ENCODE measurements at places on chromosomes 13 and 19.

- no peak for DNase-seq
- H3K27me3 ChIP-seq = no peaks in the 10 kb centered on the region
- peaks cover 10% of the 10 kb centered on the region for H3K4me1 ChIP-seq
- H3K27ac ChIP-seq = no peak overlapping the region
- H3K4me3 ChIP-seq = no peak overlapping the region
Measured at GRCh38 chr19:51146751-51147150, 4.7 kb downstream of the SIGLEC7 start.

- no peaks in the 10 kb centered on the region for H3K36me3 ChIP-seq
- peak overlapping the region; percentile 71 for H3K27ac ChIP-seq
- no peak overlapping the region for H3K4me3 ChIP-seq
Measured at GRCh38 chr13:106752584-106753170, 184.7 kb upstream of the ARGLU1 start.

DNA sequence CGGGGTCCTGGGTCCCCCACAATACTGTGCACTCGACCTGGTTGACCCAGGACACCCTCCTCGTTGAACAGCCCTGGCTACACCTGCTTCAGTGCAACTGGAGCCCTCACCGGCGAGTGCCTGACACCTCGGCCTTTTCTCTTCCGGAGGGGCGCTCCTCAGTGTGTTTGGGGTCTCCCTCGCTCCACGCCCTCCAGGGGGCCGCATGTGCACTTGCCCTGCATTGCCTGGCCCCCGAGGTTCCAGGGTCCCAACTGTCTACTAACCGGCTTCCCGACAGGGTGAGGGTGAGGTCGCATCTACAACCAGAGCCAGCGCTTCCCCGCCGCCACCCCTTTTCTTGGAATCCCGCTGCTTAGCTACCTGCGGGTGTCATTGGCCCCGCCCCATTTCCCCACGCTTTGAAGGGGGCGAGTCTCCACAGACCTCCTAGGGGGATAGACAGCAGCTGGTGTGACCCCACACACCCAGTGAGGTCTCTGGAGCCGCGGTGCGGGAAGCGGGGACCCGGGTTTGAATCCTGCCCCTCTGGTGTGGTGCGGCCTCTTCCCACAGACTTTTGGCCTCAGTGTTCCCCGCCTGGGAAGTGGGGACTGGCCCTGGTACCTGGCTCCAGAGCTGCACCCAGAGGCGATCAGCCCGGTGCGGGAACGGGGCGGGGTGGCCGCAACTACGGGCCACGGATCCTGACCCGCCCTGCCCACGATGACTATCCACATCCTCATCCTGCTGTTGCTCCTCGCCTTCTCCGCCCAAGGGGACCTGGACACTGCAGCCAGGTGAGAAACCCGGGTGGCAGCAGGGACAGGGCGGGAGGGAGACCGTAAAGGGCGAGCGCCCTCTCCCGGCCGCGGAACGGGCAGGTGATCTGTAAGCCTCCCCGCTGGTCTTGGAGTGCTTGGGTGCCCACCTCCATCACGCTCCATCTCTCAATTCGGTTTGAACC lies at the start of gene ADM5:
TSS of gene ADM5 (plus strand) at position 462 of the 946 bp plus-strand sequence. CDS start at position 706, 244 bp downstream.
- peaks cover 31% of the 10 kb centered on the region for H3K36me3 ChIP-seq
- H3K4me1 ChIP-seq = peaks cover 38% of the 10 kb centered on the region
- peak within 1 kb of the TSS; percentile 62 for H3K4me3 ChIP-seq
- peak within 1 kb of the TSS; percentile 81 for H3K27ac ChIP-seq
- peaks cover 14% of the 10 kb centered on the region for H3K27me3 ChIP-seq

GRCh38 chr19:18520848-18521691 lies 800 bp downstream of the ELL start:
- peak; percentile 54 for DNase-seq
- H3K36me3 ChIP-seq = no peaks in the 10 kb centered on the region
- no peaks in the 10 kb centered on the region for H3K27me3 ChIP-seq

DNA sequence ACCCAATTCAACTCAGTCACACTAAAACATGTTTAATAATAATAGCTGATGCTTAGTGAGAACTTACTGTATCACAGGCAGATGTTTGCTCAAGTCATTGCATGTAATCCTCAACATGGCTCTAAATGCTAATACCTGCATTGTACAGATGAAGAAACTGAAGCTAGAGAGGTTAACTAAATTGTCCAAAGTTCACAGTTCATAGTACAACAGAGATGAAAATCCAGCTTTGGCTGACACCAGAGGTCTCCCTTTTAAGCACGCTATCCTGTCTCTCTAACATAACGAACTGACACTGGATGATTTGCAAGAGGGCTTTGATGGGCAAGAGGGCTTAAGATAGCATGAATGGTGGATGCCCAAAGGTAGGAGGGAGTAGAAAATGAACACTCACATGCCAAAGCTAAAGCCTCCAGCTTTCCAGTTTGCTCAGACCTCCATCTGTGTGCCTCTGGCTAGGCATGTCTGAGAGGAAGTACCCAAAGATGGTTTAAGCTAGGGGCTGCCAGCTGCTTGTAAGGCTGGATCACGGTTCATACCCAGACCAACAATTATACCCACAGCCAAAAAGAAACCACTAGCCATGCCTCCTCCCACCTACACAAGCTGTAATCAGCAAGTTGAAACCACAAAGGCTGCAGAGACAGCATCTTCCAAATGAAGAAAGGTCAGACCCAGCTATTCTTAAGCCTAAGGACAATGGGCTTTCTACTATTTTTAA lies 196.9 kb upstream of the UBL3 start:
- H3K36me3 ChIP-seq = no peaks in the 10 kb centered on the region
- no peak overlapping the region for H3K27ac ChIP-seq
- no peak for DNase-seq
- H3K4me3 ChIP-seq = no peak overlapping the region
- peaks cover 15% of the 10 kb centered on the region for H3K27me3 ChIP-seq

DNA sequence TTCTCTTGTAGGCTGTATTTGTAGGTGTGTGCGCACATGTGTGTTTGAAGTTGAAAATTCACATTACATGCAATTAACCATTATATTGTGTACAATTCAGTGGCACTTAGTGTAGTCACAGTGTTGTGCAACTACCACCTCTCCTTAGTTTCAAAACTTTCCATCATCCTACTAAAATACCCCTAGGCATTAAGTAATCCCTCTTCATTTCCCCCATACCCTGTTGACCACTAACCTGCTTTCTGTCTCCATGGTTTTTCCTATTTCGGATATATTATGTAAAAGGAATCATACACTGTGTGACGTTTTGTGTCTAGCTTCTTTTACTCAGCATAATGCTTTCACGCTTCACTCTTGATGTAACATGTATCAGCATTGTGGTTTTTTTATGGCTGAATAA lies 16.1 kb downstream of the LSM14A start:
- H3K4me3 ChIP-seq = no peak overlapping the region
- H3K27ac ChIP-seq = no peak overlapping the region
- DNase-seq = no peak
- no peaks in the 10 kb centered on the region for H3K27me3 ChIP-seq
- no peaks in the 10 kb centered on the region for H3K36me3 ChIP-seq
- H3K4me1 ChIP-seq = peaks cover 79% of the 10 kb centered on the region

DNA sequence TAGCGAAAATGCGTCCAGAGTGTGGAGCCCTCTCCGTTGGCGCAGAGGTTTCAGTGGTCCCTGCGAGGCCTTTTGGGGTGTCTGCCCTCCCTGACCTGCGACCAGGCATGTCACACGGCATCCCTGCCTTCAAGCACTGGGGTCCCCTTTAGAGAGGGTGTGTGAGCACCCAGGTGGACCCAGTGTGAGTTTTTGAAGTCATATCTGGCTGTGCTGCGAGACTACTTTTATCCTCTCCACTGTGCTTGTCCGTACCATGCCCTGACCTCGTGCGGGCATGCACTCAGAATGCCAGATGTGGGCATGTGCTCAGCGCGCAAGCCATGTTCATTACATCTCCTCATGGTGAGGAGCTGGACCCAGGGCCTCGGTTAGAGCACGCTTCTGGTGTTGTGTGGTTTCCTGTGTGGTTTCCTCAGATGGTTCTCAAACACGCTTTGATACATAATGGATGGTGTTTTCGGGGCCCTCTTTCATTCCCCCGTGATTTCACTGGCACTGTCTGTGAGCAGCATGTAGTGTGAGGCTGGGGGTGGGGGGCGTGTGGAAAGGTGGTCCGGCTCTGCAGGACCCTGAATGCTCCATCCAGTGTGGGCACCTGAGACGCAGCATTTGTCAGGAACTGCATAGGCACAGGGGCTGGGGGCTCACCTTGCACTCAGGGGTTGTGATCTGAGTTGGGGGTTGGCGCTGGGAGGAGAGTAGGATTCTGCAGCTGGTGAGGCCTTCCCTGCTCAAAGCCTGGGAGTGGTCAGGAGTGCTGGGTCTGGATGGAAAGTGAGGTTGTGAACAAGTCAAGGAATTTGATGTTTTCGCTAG lies 2.3 kb downstream of the TFDP1 start:
- no peaks in the 10 kb centered on the region for H3K27me3 ChIP-seq
- peaks cover 12% of the 10 kb centered on the region for H3K4me1 ChIP-seq
- no peak overlapping the region for H3K27ac ChIP-seq
- no peaks in the 10 kb centered on the region for H3K36me3 ChIP-seq

- no peaks in the 10 kb centered on the region for H3K4me1 ChIP-seq
- H3K27me3 ChIP-seq = no peaks in the 10 kb centered on the region
- no peak overlapping the region for H3K4me3 ChIP-seq
- no peak overlapping the region for H3K27ac ChIP-seq
Measured at GRCh38 chr13:65508745-65509144, 1721.4 kb downstream of the PCDH9 start.

GRCh38 chr19:17841810-17842662 lies 5.7 kb downstream of the JAK3 start:
- H3K36me3 ChIP-seq = no peaks in the 10 kb centered on the region
- peaks cover 21% of the 10 kb centered on the region for H3K4me1 ChIP-seq
- peak overlapping the region; percentile 21 for H3K4me3 ChIP-seq
- DNase-seq = peak; percentile 76
- peak overlapping the region; percentile 10 for H3K27ac ChIP-seq

DNA sequence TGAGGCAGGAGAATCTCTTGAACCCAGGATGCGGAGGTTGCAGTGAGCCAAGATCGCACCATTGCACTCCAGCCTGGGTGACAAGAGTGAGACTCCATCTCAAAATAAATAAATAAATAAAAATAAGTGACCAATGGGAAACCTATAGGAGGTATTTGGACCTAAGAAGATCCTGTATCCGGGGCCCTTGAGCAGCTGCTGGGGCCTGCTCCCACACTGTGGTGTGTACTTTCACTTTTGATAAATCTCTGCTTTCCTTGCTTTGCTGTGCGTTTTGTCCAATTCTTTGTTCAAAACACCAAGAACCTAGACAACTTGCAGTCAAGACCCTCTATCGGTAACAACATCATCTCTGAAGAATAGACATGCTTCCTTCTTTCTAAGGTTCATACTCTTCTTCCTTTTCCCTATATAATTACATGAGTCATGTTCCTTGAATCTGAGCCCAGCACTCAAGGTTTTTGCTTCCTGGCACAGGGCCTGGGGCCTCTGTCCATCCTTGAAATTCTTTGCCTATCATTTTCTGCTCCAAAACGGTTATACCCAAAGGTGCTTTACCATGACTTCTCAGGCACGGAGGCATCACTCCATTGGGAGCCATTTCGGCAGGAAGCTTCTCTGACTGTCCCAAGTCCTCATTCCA lies 14.2 kb upstream of the PNMA8C start:
- H3K27me3 ChIP-seq = no peaks in the 10 kb centered on the region
- peaks cover 21% of the 10 kb centered on the region for H3K4me1 ChIP-seq
- H3K27ac ChIP-seq = no peak overlapping the region
- no peak for DNase-seq

- no peak for DNase-seq
- no peaks in the 10 kb centered on the region for H3K36me3 ChIP-seq
- no peak overlapping the region for H3K4me3 ChIP-seq
- no peak overlapping the region for H3K27ac ChIP-seq
Measured at GRCh38 chr19:35347930-35348298, 212 bp downstream of the FFAR1 start.

DNA sequence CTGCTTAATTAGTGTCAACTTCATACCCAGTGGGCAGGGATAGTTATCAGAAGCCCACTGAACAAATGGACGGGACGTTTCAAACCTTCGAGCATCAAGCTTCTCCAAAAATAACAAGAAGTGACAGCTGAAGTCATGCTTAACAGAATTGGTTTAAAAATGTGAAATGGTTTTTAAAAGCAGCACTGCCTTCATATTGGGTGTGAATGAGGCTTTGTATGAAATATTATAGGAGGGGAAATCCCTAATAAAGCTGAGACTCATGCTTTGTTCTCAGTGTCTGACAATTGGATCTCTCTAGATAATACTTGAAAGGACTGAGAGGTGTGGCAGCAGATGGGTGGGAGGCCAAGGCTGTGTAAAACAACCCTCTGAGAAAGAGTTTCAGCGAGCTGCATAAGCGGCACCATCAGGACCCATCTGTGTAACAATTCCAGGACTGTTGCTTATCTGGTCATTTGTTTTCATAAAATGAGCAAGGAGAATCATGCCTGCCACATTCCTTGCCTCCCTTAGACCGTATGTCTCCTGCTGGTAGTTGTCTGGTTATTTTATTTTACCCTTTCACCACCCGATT lies 667.7 kb downstream of the DIAPH3 start:
- no peaks in the 10 kb centered on the region for H3K27me3 ChIP-seq
- no peak for DNase-seq
- H3K4me3 ChIP-seq = no peak overlapping the region
- no peaks in the 10 kb centered on the region for H3K36me3 ChIP-seq

GRCh38 chr13:50080911-50081678 lies 65.9 kb downstream of the KCNRG start:
- peaks cover 73% of the 10 kb centered on the region for H3K4me1 ChIP-seq
- H3K27me3 ChIP-seq = no peaks in the 10 kb centered on the region
- H3K4me3 ChIP-seq = peak overlapping the region; percentile 72
- DNase-seq = peak; percentile 56
- H3K36me3 ChIP-seq = no peaks in the 10 kb centered on the region

DNA sequence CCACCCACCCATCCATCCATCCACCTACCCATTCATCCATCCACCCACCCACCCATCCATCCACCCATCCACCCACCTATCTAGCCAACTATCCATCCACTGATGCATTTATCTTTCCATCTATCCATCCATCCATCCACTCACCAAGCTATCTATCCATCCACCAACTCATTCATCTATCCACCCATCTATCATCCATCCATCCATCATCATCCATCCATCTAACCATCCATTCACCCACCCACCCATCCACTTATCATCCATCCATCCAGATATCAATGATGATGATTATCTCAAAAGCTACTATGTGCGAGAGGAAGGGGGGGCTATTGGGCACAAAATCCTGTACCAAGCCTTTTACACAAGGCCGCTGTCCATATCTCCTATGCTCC lies 5.5 kb downstream of the YIF1B start:
- H3K4me1 ChIP-seq = peaks cover 7% of the 10 kb centered on the region
- H3K36me3 ChIP-seq = peaks cover 28% of the 10 kb centered on the region
- no peak for DNase-seq
- H3K27ac ChIP-seq = no peak overlapping the region
- no peaks in the 10 kb centered on the region for H3K27me3 ChIP-seq

GRCh38 chr19:10271543-10272086 lies 695 bp downstream of the ICAM1 start:
- H3K4me3 ChIP-seq = peak overlapping the region; percentile 57
- H3K27ac ChIP-seq = peak overlapping the region; percentile 91
- H3K27me3 ChIP-seq = no peaks in the 10 kb centered on the region
- DNase-seq = no peak
- H3K4me1 ChIP-seq = peaks cover 49% of the 10 kb centered on the region

Data from heart right ventricle (tissue), 16 donors.